ENCODE measurements at places on chromosomes 16 and 17.

- no peak for DNase-seq
Measured at GRCh38 chr17:29242790-29243189, 3.9 kb upstream of the CRYBA1 start.

- DNase-seq = no peak
Measured at GRCh38 chr17:49388692-49389513, 25.8 kb downstream of the PHB1 start.

- DNase-seq = no peak
Measured at GRCh38 chr16:55948230-55948629, 73.1 kb upstream of the CES5A start.

DNA sequence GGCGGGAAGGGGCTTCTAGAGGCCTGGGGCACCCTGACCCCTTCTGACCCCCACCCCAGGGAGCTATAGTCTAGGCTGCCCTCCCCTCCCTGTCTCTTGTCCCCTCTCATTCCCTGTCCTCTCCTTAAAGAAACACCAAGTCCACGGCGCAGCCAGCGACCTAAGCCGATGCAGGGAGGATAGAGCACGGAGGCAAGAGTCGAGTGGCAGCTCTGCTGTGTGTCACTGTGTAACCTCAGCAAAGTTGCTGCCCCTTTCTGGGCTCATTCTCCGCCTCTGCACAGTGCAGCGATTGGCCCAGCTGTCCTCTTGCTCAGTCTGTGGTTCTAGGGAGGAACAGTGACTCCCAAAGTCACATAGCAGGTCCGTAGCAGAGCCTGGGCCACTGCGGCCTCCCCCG is 36.5 kb upstream of the SBK1 start:
- no peak for DNase-seq

DNA sequence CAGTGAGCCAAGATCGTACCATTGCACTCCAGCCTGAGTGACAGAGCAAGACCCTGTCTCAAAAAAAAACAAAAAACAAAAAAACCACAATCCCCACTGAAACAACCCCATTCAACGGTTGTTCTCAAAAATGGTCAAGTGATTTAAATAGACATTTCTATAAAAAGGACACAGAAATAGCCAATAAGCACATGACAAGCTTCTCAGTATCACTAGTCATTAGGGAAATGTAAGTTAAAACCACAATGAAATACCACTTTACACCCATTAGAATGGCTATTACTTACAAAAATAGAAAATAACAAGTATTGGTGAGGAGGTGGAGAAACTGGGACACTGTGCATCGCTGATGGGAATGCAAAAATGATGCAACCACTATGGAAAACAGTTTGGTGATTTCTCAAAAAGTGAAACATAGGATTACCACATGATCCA is 26.6 kb upstream of the MYLK3 start:
- DNase-seq = no peak

DNA sequence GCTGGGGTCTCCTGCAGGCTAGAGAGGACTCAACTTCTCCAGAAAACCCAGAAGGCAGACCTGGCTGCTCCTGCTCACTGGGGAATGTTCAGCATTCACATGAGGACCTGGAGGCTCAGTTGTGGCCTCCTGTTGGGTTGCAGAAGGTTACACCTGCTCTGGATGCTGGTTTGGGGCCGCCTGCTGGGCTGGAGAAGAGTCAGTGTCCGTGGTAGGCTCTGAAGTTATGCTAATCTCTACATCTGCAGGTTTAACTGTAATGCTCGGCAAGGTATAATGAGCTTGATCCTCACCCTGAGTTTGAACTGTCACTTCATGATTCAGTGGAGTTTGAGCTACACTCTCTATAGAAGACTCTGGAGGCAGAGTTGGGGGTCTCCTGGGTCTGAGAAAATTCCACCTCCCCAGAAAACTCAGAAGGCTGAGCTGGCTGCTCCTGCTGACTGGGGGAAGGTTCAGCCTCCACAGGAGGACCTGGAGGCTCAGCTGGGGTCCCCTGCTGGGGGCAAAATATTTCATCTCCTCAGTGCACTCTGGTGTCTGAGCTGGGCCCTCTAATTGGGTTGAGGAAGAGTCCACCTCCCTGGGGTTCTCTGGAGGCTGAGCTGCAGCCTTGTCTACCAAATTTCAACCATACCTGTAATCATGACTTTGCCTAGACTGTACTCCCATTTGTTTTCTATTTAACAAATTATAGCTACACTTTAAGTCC is 23.5 kb downstream of the RDM1 start:
- DNase-seq = no peak

- DNase-seq = no peak
Measured at GRCh38 chr17:69870091-69870530, 204.9 kb upstream of the KCNJ16 start.

All from right renal cortex interstitium (tissue), 3 donors.